ENCODE measurements at places on chromosomes 5 and 9.

GRCh38 chr5:23007236-23007635 lies 154.1 kb upstream of the CDH12 start:
- DNase-seq: no peak

DNA sequence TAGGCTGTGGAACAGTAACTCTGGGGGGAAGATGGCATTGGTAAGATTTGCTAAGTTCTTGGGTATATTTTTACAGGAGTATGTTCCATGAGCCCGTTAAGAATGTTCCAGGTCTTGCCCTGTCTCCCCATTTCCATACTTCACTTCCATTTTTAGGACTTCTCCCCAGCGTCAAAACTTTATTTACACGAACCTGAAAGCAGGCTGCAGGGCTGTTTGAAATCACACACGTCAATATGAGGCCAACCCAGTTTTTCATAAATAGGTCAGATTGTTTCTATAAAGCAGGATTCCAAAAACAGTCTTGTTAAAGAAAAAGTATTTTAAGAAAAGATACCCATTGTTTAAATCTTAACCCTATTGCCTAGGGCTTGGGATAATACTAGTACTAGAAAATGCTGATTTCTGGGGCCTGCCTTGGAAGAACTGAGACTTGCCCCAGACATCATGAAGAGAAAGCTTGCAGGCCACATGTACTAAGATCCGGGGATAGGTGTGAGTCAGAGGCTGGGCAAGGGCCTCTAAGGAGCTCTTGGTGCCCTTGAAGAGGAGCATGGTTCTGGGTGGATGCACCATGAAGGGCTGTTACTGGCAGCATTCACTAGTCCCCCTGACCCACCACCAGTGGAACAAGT lies 24.2 kb downstream of the TRIO start:
- no peak for DNase-seq

GRCh38 chr5:179214678-179215077 lies 130.6 kb downstream of the ADAMTS2 start:
- DNase-seq: no peak

- no peak for DNase-seq
Observed at GRCh38 chr5:45440466-45440865, 255.7 kb downstream of the HCN1 start.

GRCh38 chr9:34498553-34498952 lies 24.2 kb downstream of the ENHO start:
- no peak for DNase-seq

- no peak for DNase-seq
Observed at GRCh38 chr9:96462541-96462940, 12.6 kb downstream of the HABP4 start.

DNA sequence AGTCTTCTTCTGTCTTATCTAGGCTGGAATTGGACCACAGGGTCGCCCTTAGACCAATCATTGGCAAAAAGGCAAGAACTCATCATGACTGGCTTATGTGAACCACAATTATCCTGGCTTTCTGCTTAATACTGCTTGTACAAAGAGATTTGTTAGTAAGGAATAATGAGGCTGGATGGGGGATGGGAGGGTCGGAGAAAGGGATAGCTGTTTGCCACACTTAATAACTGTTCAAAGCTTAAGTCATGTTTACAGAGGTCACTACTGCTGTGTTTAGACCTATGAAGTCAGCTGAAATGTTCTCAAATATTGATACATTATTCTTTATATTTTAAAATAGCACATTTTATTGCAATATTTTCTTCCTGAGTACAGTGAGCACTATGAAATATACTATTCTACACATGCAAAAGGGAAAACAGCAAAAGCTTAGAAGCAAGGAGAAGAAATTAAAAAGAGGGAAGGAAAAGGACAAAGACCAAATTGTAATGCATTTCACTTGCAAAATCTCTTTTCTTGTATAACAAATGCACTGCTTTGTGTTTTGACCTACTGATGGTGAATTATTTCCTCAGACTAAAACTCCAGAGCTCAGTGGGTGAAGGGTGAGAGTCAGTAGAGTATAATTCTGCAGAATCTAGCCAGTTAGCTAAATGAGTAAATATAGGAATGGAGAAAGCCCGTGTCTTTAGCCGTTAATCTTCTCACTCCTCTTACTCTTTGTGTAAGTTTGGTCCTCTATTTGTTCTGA lies 404.9 kb upstream of the ZNF608 start:
- no peak for DNase-seq

GRCh38 chr5:177301503-177302165 lies 1.9 kb downstream of the RAB24 start:
- DNase-seq: no peak

DNA sequence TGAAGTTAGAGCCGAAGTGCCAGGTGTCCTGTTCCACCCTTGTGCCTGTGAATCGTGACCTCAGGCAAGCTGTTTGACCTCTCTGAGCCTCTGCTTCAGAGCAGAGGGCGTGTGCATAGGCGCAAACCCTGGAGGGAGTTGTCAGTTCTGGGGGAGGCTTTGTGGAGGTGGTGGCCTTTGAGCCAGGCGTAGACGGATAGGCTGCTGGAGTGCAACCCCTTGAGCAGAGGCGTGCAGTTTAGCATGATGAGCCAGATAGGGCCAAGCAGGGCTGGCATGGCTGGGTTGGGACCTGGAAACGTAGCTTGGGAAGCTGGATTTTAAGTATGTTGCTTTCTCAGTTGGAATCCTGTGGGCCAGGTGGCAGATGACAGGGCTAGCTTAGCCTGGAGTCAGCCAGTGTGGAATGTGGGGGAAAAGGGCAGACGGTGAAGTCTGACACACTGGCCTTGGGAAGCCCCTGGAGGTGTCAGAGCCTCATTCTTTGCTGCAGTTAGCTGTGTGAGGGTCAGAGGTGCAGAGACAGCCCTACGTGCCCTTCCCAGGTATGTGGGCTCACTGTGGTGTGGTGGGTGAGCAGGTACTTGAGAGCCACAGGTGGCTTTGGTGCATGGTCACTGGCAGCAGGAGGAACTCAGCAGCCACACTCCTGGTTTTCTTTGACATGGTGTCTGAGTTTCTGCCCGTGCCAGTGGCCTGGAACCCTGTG lies 93.4 kb downstream of the DAB2IP start:
- DNase-seq: no peak

GRCh38 chr9:72583370-72583769 lies 62.0 kb downstream of the TMC1 start:
- no peak for DNase-seq

GRCh38 chr5:160904591-160904990 lies 52.6 kb upstream of the ATP10B start:
- DNase-seq: no peak

GRCh38 chr9:129836311-129837007 lies 1.2 kb downstream of the USP20 start:
- no peak for DNase-seq

- DNase-seq: no peak
Observed at GRCh38 chr9:120505186-120505585, 74.8 kb downstream of the CDK5RAP2 start.

GRCh38 chr5:64792469-64792868 lies 23.7 kb downstream of the CWC27 start:
- DNase-seq: no peak

DNA sequence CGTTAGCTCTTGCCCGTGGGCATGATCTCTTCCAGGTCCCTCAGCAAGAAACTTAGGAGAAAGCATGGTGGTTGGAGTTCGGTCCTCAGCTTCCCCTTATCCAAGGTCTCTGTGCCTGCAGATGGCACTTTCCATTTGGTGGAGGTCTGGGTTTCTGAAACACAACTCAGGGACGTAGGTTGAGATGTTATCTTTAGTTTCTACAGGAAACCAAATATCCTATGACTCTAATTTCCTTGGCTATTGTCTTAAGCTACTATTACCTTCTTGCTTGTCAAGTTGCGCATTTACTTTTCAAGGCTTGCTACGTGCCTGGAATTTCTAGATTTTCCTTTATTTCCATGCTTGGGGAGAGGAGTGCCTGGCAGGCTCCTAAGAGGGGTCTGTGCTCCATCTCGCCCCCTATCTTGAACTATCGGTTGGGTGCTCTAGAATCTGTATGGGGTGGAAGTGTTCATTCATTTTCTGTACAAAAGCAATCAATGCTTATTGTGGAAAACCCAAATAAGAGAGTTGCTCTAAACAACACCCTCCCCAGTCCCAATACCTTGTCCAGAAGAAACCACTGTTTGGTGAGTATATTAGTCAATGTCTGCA lies 32.9 kb upstream of the KCNIP1 start:
- DNase-seq: no peak

- DNase-seq: no peak
Observed at GRCh38 chr9:115254287-115255180, 136.6 kb upstream of the TNC start.

DNA sequence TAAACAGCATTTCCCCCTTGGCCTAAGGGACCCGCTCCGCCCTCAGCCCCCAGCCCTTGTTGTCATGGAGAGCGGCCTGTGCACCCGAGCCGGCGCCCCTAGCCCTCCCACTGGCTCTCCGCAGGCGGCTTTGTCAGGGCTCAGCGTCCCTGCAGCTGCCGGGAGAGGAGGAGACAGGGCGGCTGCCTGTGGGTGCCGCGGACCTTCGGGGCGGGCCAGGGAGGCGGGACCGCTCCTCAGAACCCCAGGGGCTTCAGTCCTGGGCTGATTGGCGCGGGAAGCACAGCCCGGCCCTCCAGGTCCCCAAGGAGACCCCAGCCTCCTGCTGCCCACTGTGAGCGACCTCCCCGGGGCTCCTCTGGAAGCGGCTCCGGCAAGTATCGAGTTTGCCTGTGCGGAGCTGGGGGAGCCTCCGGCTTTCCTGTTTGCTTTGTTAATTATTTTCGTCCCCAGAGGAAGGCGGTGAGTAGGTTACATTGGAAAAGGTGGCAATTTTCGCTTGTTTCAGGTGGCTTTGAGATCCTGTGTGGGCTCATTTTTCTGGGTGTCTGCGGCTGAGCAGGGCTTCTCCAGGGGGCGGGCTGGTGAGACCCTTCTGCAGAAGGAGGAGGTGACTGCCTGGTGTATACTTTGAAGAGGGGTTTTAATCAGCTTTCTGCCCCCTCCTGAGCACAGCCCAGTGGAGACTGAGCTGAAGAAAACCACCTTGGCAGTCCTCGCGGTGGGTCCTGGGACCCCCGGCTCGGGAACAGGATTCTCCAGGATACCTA lies at the start of gene FGD3:
FGD3 (plus strand) TSS at position 256 of the 770 bp plus-strand sequence. CDS start 28,734 bp downstream, outside the sequence.
- DNase-seq: no peak

DNA sequence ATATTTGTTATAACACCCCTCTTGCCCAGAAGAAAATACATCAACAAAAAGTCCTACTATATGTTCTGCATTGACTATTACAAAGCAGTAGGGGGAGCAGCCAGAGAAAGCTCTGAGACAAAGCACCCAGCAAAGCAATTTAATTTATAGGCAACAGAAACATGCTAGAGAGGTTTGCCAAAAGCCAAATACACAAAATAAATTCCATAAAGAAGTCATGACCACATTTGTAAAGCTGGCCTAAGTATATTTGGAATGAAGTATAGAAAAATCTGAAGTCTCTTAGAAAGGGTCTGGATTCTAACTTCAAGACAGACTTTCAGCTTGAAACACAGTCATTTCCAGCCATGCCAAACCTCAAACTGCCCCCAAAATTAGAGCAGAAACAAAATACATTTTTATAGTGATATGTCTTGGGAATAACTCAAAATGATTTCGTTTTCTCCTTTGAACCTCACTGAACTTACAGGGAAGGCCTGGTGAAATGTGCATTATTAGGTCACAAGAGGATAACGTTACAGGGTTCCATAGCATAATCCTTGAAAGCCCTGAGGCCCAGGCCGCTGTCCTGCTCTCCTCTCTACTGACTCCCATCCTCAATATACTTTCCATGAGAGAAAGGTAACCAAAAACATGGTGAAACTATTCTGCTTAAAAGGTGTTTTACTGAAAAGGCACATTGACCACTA lies 451.8 kb downstream of the RAB3C start:
- no peak for DNase-seq

- DNase-seq: peak; percentile 68
Observed at GRCh38 chr9:34654323-34655051, 2.5 kb downstream of the IL11RA start.

All from posterior cingulate gyrus (tissue), 11 donors.